ENCODE measurements at places on chromosomes 7 and 10.
A peak's percentile ranks its signal among the peaks of the same experiment; 100 is the strongest.

GRCh38 chr7:149020483-149020882, 7.8 kb downstream of the PDIA4 start:
- DNase-seq = no peak

- DNase-seq = no peak
Measured at GRCh38 chr10:88437411-88437810, 145.7 kb downstream of the RNLS start.

DNA sequence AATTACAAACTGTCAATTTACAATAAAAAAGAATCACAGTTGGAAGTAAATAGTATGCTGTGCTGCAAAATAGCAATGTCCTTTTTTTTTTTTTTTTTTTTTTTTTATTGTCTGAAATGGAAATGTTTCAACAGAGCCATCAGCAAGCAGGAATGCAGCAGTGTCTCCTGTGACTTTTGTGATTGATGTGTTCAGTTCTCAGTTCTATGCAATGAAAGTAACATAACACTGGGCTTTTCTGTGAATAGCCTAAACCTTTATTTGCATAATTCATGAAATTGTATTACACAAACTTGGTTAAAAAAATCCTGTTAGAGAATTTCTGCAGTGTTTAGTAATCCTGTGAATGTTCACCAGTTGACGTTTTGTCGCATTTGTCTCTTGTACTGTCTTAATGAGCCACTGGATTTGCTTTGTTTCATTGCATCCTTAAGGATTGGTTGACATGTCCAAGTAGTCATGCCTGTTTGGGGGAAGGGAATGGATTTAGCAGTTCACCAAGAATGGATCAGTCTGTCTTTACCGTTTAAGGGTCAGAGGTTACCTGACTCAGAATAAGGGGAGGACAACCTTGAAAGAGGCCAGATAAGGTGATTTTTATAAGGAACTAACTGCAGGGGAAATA, 192.7 kb downstream of the MLLT10 start:
- DNase-seq = no peak

GRCh38 chr7:69683002-69683401, 84.7 kb downstream of the AUTS2 start:
- DNase-seq = no peak

GRCh38 chr7:104185346-104185745, 22.5 kb downstream of the ORC5 start:
- DNase-seq = no peak

- DNase-seq = no peak
Measured at GRCh38 chr7:108033776-108034497, 31.0 kb upstream of the LAMB1 start.

DNA sequence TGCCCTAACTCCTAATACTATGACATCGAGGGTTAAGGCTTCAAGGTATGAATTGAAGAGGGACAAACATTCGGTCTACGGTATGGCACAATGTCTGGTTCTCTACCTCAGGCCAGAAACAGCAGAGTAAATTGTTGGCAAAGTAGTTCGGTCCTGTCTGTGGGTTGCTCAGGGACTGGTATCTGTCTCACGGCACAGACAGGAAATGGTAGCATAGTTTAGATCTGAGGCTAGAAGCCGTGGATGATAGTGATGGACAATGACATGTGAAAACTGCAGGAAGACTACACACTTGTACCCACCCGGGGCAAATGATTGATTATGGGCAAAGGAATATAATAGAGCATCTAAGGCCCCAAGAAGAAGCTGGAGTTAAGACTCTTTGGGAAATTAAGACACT, 106.2 kb downstream of the TWIST1 start:
- DNase-seq = no peak

DNA sequence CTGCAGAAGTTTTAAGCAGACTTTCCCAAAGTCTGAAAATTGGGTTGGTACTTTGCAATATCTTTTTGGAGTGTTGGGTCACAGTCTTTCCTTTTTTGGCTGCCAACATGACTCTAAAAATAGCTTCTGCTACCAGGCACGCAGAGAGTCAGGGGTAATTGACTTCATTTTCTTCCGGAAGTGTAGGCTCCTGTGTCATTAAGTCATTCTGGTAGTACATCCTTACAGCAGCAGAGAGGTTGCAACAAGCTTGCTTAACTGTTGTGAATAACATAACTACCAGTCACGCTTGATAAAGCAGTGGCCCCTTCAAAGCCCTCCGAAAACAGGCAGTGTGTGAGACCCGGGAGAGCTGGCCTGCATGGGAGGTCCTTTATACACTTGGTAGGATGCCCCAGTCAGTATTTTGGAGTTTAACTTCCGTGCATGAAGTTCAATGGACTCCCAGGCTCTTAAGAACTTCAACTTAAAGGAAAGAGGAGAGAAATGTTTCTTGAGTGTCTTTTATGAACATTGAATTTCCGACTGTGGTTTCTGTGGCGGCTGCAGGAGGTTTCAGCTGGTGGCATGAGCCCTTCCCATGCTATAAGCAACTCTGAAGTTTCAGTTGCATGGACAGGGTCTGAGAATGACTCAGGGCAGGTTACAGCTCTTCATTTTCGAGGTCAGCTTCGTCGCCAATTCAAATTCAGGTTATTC, 310.7 kb downstream of the GALNT17 start:
- DNase-seq = no peak

- no peak for DNase-seq
Measured at GRCh38 chr7:116030651-116031276, at the start of gene TFEC. Gene TFEC, minus strand, starts transcription at chr7:116030763. Its CDS starts 46,322 bp downstream, at chr7:115984441.

DNA sequence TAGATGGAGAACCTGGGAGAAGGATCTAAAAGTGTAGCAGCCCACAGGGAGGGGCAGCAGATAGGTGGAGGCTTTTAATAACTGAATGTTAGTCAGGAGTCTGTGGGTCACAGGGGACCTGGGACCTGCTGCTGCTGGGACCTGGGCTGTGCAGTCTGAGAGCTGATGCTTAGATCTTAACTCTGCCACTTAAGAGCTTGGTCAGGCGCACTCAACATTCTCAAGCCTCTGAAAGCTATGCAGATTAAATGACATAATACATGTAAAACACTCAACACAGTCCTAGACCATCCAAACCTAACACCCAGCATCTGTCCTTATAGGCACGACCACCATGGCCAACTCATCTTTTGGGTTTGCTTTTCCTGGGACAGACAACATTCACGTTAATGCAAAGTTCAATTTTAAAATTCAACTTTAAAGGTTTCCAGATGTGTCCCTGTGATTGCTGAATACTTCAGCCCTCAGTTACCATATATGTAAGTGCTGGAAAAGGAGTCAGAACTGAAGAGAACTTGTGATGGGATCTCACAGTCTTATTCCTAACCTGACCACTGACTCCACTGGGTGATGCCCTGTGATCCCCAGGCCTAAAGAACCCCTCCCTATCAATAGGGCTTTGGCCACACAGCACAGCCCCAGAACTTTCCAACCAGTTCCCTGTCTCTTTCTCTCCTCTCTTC, 321.0 kb downstream of the PLXNA4 start:
- DNase-seq = no peak

DNA sequence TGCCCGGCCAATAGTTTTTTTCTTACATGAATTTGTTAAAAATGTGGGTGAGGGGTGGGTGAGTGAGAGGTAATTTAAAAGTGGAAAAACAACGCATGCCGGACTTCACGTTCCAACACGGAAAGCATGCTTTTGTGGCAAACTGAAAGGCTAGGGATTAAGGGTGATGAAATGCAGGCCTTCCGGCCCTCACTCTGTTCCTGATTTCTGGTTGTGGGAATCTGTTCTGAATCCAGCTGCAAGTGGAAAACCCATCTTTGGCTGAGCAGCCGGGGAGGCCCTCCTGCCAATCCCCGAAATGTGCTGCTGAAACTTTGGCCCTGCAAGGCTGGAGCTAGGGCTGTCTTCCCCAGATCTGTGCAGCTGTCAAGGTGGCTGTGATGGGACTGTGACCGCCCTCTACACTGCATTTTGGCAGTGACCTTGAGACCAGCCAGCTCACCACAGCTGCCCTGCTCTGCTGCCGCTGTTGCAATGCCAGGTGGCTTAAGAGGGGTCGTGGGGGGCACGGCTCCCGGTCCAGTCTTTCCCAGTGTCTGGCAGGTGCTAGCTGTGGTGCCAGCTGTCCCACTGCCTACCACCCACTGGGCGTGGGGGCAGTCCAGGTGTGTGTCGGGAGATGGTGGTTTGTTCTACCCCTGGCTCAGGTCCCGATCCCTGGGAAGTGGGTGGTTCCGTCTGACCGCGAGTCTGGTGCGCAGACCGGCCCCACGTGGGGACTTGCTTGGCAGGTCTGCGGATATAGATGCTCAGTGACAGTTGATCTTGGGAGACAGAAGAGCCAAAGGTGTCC, 39.0 kb downstream of the TET1 start:
- peak; percentile 20 for DNase-seq

- DNase-seq = no peak
Measured at GRCh38 chr10:34351161-34351560, 463.9 kb downstream of the PARD3 start.

DNA sequence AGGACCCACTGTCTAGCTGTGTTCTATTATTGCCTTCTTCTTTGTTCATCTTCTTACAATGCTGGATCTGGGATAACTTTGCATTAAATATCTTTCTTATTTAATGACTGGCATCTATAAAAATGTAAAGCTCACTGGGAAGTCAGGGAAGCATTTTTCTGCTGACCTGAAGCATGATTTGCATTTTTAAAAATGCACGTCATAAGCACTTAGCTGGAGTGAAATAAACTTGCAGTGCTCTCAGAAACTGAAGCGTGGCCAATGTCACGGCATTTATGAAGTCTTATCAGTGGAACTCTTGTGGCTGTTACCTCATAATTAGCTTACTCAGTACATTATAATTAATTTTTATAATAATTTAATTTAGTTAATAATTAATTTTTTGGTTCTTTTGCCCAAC, 59.1 kb downstream of the FRMD4A start:
- DNase-seq = no peak

DNA sequence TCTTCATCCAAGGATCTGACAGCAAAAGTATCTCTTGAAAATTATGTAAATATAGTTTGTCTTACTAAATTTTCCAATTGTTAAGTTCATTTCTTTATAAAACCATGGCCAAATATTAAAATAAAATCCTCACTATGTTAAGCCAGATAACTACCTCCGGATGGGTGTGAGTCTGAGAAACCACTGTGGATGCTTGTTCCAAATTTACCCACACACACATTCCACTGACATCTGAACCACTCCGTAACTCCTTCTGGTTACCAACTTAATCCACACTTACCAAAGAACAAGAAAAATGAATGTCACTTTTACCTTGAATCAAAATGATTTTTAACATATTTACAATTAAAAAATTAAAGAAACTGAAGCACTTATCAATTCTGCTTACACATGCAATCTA, 19.7 kb downstream of the CYTH3 start:
- DNase-seq = no peak

DNA sequence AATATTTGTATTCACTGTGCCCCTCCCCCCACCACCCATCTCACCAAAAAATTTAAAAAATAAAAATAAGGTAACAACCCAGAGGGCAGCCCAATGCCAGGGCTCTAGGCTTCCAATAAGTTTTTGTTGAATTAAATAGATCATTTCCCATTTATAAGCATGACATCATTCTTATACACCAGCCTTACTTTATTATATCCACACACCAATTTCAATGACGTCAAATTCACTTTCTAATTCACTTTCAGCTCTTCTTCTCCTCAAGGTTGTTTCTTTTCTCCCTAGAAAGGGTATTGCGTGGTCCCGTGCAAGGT, 1.2 kb upstream of the DKK1 start:
- DNase-seq = no peak

- no peak for DNase-seq
Measured at GRCh38 chr7:45071528-45071927, 17.2 kb downstream of the NACAD start.

DNA sequence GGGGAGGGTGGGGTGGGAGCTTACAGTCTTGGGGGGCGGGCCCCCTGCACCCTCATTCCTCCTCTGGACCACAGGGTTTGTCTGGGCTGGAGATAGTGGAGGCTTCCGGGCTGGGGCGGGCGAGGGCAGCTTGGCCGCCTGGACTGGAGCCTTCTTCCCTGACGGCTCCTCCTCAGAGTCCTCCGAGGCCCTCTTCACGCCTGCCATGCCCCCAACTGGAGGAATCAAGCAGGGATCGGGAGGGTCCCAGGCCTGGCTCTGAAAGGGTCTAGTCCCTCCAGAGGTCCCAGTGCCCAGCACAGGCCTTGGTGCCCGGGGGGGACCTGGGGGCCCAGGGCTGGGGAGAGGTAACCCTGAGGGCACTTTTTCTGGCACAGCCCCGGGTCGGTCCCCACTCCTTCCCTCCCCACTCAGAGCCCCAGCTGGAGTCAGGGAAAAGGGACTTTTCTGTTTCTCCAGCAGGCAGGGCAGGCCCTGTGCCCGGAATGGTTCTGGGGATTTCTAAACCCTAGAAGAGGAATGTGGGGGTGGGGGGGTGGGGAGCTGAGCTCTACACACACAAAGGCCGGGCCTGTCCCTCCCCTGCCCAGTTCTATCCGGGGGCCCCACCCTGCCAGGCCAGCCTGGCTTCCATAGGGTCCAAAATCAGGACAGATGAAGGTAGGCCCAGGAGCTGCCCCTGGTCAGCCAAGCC, 11.6 kb downstream of the MICALL2 start:
- no peak for DNase-seq

DNA sequence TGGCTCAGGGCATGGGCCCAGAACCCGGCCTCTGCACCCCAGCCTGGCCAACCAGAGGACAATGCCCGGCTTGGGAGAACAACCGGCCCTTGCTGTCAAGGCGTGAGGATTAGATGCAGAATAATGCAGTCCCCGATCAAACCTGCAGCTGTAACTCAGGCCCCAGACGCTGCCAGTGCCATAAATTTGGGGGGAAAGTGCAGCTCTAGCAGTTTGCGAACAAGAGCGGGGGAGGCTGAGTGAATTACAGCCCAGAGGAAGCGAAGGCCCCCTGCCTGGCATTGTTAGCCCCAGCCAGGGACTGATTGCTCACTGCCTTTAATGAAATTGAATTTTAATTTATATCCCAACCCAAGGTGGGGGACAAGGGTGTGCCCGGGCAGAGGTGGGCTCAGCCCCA, 38.0 kb upstream of the GNA12 start:
- peak; percentile 33 for DNase-seq

- DNase-seq = no peak
Measured at GRCh38 chr7:25173184-25173583, 48.1 kb upstream of the CYCS start.

- DNase-seq = peak; percentile 45
Measured at GRCh38 chr7:27178366-27178765, 4.2 kb upstream of the HOXA10 start.

DNA sequence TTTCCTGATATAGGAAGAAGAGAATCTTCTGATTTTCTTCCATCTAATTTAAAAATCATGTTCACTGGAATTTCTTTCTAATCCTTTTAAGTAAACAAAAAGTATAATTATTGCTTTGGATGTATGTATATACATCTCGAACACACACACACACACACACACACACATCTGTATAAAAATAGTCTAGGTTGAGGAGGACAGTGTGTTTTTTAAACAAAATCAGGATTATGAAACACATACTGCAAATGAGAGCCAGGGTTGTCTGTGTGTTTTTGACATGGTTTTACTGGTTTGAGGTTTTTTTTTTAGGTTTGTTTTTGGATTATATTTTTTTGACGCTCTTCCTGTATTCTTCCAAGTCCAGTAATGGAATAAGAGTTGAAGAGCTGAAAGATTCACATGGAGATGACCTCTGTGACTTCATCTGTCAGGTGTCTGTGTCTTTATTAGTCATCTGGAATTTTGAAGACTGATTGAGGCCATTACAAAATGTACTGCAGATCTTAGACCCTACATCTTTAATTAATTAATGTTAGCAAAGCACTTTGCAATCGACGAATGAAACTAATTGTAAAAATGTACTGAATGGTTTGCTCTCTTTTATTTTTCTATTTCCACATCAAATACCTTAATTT, 237.1 kb downstream of the SUGCT start:
- no peak for DNase-seq

Data from uterus (tissue), 4 donors.